D721Med (cell line): ENCODE measurements at places on chromosomes 5 and 9.

DNA sequence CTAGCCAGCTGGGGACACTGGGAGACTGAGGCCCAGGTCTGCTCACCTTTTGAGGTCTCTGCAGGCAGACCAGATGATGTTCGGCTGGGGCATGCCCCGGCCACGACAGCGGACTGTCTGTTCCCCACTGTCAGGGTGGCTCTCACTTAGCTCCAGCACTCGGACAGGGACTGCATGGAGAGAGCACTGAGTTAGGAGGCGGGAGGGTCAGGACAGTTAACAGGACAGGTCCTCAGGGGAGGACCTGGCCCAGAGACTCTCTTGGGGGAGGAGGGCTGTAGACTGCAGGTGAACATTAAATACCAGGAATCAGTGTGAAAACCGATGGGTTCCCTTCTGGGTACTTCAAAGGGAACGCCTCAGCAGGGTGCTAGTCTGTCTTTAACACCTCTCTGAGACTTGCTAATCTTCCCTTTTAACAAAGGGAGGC is 25.1 kb downstream of the PDGFRB start:
- no peak for DNase-seq

GRCh38 chr9:77910194-77910621 is 121.4 kb downstream of the GNAQ start:
- no peak for DNase-seq

DNA sequence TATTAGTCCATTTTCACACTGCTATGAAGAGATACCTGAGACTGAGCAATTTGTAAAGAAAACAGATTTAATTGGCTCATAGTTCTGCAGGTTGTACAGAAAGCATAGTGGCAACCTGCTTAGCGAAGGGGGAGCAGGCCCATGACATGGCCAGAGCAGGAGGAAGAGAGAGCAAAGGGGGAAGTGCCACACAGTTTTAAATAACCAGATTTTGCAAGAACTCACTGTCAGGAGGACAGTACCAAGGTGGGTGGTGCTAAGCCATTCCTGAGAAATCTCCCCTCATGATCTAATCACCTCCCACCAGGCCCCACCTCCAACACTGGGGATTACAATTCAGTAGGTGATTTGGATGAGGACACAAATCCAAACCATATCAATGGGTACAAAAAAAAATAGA is 16.8 kb upstream of the PCSK5 start:
- DNase-seq = no peak

- no peak for DNase-seq
These were observed 151.3 kb downstream of the GAS1 start for GRCh38 chr9:86795823-86796553.

DNA sequence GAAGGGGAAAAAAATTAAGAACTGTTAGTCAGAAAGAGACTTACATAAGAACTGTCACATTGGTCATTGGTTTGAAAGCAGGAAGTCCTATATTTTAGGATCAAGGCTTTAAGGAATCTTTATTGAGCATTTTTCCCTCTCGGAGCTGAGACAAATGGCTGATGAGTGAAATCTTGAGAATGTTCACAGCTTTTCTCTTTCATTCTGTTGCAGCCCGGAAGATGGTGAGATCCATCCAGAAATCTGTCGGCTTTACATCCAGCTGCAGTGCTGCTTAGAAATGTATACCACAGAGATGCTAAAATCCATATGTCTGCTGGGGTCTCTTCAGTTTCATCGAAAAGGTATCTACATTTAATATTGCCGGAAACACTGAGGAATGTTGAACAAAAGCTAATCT is 69.7 kb downstream of the RGS7BP start:
- DNase-seq = no peak

DNA sequence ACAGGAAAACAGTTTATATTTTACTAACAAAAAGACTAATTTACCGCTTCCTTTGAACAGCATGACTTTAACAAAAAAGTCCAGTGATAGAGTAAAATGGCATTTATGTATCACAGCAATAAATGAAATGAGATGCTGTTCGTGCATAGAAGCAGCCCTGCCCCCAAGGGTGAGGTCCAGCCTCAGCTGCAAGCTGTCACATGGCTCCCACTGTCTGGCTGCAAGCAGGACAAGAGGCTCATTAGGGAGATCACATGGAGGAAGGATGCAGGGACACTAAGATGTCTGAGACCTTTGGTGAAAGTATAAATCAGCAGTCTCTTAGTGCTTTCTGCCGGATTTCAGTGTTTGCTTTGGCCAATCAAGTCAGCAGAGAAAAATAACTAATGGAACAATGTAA is 23.0 kb downstream of the GDNF start:
- DNase-seq = no peak

- no peak for DNase-seq
These were observed 713.6 kb downstream of the TLE4 start for GRCh38 chr9:80285326-80285725.

GRCh38 chr9:4077499-4078102 is 222.3 kb downstream of the GLIS3 start:
- no peak for DNase-seq

DNA sequence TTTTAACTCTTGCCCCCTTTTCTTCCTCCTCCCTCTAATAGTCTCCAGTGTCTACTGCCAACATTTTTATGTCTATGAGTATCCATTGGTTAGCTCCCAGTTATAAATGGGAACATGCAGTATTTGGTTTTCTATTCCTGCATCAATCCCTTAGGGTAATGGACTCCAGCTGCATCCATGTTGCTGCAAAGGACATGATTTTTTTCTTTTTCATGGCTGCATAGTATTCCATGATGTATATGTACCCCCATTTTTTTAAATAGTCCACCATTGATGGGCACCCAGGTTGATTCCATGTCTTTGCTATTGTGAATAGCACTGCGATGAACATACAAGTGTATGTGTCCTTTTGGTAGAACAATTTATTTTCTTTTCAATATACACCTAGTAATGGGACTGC is 993.7 kb downstream of the EFNA5 start:
- DNase-seq = no peak
